Thoracic aorta (tissue), 2 donors: ENCODE measurements at places on chromosomes 1 and 21. TPM values are rescaled to one million over a fixed set of nuclear protein-coding genes. Genes with fewer than 3 reads are reported as not detected.

GRCh38 chr1:193747579-193747978 is 561.2 kb upstream of the B3GALT2 start:
- no peaks in the 10 kb centered on the region for H3K27me3 ChIP-seq
- H3K27ac ChIP-seq, result no peak overlapping the region
- no peaks in the 10 kb centered on the region for H3K36me3 ChIP-seq
- H3K4me3 ChIP-seq, result no peak overlapping the region
- no peaks in the 10 kb centered on the region for H3K4me1 ChIP-seq

GRCh38 chr1:167221126-167221737 is 546 bp downstream of the POU2F1 start:
- no peaks in the 10 kb centered on the region for H3K36me3 ChIP-seq
- H3K27me3 ChIP-seq, result no peaks in the 10 kb centered on the region
- H3K4me3 ChIP-seq, result peak overlapping the region; percentile 91
- H3K27ac ChIP-seq, result peak overlapping the region; percentile 91
- no peak for DNase-seq

DNA sequence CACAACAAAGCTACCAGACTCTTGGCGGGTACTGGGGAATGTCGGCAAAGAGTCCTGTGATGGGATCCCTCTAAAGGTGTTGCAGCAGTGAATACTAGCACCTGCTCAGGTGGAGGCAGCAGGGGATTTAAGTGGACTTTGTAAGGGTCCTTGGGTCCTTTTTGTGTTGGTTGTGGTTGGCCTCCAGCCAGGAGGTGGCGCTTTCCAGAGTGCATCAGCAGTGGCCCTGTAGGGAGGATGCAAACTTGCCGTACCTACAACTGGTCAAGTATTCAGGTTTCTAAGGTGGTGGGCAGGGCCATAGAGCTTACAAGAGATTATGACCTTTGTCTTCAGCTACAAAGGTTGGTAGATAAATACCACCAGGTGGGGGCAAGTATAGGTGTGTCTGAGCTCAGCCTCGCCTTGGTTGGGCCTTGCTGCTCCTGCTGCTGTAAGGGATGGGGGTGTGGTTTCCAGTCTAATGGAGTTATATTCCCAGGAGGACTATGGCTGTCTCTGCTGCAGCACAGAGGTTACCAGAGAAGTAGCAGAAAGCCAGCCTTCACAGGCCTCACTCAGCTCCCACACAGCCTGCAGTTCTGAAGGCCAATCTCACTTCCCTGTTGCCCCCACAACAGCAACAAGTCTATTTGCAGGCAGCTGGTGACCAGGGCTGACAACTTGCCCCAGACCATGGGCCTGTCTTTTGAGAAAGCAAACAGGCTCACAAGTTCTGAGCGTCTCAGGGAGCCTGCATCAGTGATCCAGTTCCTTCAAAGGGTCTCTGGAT is 7.3 kb downstream of the OR2M5 start:
- H3K27me3 ChIP-seq, result no peaks in the 10 kb centered on the region
- H3K4me1 ChIP-seq, result no peaks in the 10 kb centered on the region
- no peak overlapping the region for H3K27ac ChIP-seq
- H3K4me3 ChIP-seq, result no peak overlapping the region

DNA sequence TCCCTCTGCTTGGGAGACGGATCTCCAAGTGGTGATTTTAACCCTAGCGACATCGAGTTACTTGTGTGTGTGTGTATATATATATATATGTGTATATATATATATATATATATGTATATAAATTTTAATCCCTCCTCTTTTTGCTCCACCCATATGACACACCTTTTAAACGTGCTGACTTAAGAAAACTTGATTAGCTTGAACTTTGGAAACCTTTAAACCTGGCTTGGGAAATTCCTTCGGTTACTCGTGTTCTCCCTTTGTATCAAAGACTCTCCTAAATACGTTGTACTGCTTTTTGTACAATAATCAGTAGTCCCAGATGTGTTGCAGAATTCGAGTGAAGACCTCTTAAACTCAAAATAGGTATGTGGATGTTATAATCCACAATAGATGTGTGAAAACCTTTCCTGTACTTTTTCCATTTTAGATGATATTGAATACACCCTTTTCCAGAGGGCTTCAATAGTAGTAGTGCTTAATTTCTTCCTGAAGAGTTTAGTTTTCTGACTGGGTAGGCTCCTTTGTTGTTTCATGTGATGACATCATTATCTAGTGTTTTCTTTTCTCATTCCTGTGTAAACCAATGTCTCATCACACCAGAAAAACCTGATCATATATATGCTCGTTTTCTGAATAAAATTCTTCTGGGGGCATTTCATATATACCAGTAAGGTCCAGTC is 1.4 kb downstream of the RNF11 start:
- H3K27ac ChIP-seq, result peak overlapping the region; percentile 97
- H3K4me3 ChIP-seq, result peak overlapping the region; percentile 98
- DNase-seq, result no peak

GRCh38 chr21:32920474-32920873 is 105.3 kb upstream of the OLIG2 start:
- no peak overlapping the region for H3K4me3 ChIP-seq
- no peak overlapping the region for H3K27ac ChIP-seq
- H3K4me1 ChIP-seq, result no peaks in the 10 kb centered on the region
- H3K36me3 ChIP-seq, result no peaks in the 10 kb centered on the region
- H3K27me3 ChIP-seq, result no peaks in the 10 kb centered on the region

GRCh38 chr1:228082918-228083870 is 686 bp downstream of the ARF1 start:
- no peak for DNase-seq
- peak overlapping the region; percentile 99 for H3K27ac ChIP-seq
- no peaks in the 10 kb centered on the region for H3K27me3 ChIP-seq
- H3K4me3 ChIP-seq, result peak overlapping the region; percentile 99

DNA sequence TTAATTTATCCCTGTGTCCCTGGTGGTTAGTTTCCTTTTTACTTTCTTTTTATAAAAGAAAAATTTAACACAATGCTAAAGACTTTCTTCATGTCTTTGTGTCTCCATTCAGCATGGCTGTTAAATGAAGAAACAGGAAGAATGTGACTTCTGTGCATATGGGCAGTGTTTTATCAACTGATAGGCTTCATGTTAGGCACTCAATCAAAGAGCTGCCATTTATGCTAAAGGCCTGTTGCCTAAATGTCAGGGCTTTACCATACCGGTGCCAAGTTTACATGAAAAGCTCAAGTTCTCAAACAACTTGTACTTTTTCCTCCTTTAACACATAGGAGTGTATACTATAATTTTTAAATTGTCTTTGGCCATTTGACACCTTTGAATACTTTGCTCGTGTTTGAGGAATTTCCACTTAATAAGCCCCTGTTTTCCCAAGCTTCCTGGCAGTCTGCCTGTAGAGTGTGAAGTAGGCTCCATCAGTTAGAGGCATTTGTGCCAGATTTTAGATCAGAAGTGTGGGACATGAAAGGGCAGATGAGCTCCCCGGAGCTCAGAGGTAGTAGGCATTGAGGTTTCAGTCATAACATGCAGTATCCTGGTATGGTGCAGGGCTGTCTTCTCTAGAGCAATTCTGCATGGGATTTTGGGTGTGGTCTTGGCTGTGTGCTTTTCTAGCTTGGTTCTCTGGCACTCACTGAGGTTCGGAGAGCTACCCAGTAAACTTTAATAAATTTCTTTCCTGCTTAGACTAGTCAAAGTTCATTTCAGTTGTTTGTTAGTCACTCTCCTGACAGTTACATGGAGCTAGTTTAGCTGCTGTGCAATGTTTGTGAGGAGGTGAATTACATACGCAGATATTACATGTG is 119.0 kb downstream of the LEPR start:
- H3K36me3 ChIP-seq, result no peaks in the 10 kb centered on the region
- H3K4me1 ChIP-seq, result no peaks in the 10 kb centered on the region
- H3K27me3 ChIP-seq, result no peaks in the 10 kb centered on the region

GRCh38 chr21:35190201-35190701 is 141.1 kb upstream of the RUNX1 start:
- no peaks in the 10 kb centered on the region for H3K36me3 ChIP-seq
- DNase-seq, result no peak
- H3K4me3 ChIP-seq, result no peak overlapping the region
- no peaks in the 10 kb centered on the region for H3K4me1 ChIP-seq

- H3K27me3 ChIP-seq, result no peaks in the 10 kb centered on the region
- no peaks in the 10 kb centered on the region for H3K36me3 ChIP-seq
- H3K27ac ChIP-seq, result no peak overlapping the region
These were observed 358.3 kb downstream of the HLX start for GRCh38 chr1:221237587-221237986.

DNA sequence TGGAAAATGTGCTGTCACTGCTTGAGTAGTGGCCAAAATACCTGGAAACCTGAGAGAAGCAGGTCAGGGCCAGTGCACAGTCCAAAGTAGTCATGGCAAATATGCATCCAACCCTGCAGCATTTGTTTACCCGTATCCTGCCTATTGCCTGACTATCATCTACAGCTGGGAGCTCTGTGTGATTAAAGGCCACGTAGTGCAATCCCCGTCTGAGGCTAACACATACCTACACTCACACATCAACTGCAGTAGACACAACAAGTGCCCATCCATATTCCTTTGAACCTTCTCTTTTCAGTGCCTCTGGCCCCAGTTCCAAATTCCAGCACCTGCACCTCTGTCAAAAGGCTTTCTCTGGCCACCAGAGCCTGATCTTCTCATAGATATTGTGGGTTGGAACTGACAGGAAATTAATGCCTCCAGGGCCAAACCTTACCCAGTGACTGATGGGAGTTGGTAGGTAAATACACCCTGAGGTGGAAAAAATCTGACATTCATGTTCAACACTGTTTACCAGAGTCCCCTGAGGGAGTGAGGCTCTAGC is 383.0 kb downstream of the SETD4 start:
- no peaks in the 10 kb centered on the region for H3K27me3 ChIP-seq
- no peak overlapping the region for H3K27ac ChIP-seq
- no peak for DNase-seq
- H3K4me3 ChIP-seq, result no peak overlapping the region
- no peaks in the 10 kb centered on the region for H3K4me1 ChIP-seq
- H3K36me3 ChIP-seq, result no peaks in the 10 kb centered on the region

GRCh38 chr21:35933466-35933865 is 126.9 kb downstream of the SETD4 start:
- DNase-seq, result peak; percentile 31
- no peak overlapping the region for H3K4me3 ChIP-seq
- H3K27ac ChIP-seq, result peak overlapping the region; percentile 49

DNA sequence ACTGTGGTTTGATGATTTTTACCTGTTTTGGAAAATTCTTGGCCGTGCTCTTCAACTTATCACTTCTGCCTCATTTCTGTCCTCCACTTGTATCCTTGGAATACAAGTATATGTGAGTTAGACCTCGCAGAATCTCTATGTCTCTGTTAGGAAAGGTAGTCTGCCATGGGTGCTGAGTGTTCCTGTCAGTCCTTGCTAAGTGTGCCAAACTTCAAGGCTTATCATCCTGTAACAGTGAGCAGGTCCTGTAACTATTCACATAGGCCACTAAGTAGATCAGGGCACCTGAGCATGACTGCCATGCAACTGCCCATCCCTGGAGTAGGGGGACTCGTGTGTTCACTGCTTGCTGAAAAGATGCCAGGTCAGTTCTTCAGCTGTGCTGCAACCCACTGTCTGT is 24.2 kb upstream of the BMP8B start:
- no peak overlapping the region for H3K4me3 ChIP-seq
- no peaks in the 10 kb centered on the region for H3K4me1 ChIP-seq
- no peak overlapping the region for H3K27ac ChIP-seq
- no peak for DNase-seq

DNA sequence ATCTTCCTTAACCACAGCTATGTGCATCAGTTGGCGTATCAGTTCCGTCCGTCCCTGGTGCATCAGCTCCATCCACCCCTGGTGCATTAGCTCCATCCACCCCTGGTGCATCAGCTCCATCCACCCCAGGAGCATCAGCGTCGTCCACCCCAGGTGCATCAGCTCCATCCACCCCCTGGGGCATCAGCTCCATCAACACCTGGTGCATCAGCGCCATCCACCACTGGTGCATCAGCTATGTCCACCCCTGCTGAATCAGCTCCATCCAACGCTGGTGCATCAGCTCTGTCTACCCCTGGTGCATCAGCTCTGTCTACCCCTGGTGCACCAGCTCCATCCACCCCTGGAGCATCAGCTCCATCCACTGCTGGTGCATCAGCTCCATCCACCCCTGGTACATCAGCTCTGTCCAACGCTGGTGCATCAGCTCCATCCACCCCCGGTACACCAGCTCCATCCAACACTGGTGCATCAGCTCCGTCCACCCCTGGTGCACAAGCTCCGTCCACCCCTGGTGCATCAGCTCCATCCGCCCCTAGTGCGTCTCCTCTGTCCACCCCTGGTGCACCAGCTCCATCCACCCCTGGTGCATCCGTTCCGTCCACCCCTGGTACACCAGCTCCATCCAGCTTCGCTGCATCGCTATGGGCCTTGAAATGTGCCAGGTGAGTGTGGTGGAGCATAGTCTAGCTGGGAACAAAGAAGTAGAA is 106.6 kb upstream of the ZBTB40 start:
- no peaks in the 10 kb centered on the region for H3K4me1 ChIP-seq
- no peak for DNase-seq
- H3K27me3 ChIP-seq, result no peaks in the 10 kb centered on the region
- H3K27ac ChIP-seq, result no peak overlapping the region
- no peaks in the 10 kb centered on the region for H3K36me3 ChIP-seq
- H3K4me3 ChIP-seq, result no peak overlapping the region

GRCh38 chr1:10980841-10981727 is 31.4 kb upstream of the TARDBP start:
- DNase-seq, result no peak
- H3K4me1 ChIP-seq, result peaks cover 11% of the 10 kb centered on the region
- no peaks in the 10 kb centered on the region for H3K27me3 ChIP-seq
- peak overlapping the region; percentile 67 for H3K4me3 ChIP-seq
- peak overlapping the region; percentile 52 for H3K27ac ChIP-seq
- no peaks in the 10 kb centered on the region for H3K36me3 ChIP-seq

- H3K27me3 ChIP-seq, result no peaks in the 10 kb centered on the region
- H3K27ac ChIP-seq, result no peak overlapping the region
- no peak for DNase-seq
- no peaks in the 10 kb centered on the region for H3K4me1 ChIP-seq
- H3K4me3 ChIP-seq, result no peak overlapping the region
- no peaks in the 10 kb centered on the region for H3K36me3 ChIP-seq
These were observed 6.5 kb upstream of the FTCD start for GRCh38 chr21:46161633-46162592.

GRCh38 chr21:42346441-42346840 is 4.4 kb downstream of the TFF2 start:
- DNase-seq, result no peak
- no peak overlapping the region for H3K27ac ChIP-seq
- no peaks in the 10 kb centered on the region for H3K4me1 ChIP-seq
- no peaks in the 10 kb centered on the region for H3K27me3 ChIP-seq
- H3K4me3 ChIP-seq, result no peak overlapping the region
- no peaks in the 10 kb centered on the region for H3K36me3 ChIP-seq

- no peak overlapping the region for H3K4me3 ChIP-seq
- H3K27me3 ChIP-seq, result no peaks in the 10 kb centered on the region
These were observed 1.4 kb downstream of the S100A12 start for GRCh38 chr1:153374071-153374470.

Gene GBP7
- 0.21 TPM for total RNA-seq

Gene HSPA6
- total RNA-seq, result 11.9 TPM

Gene SMCP
- total RNA-seq, result not detected

Gene CCDC190
- 15.6 TPM for total RNA-seq

Gene RYR2
- total RNA-seq, result 59.0 TPM
